ENCODE measurements at places on chromosomes 7 and 10.
A peak's percentile ranks its signal among the peaks of the same experiment; 100 is the strongest.

GRCh38 chr10:11113156-11113555 lies 95.5 kb downstream of the CELF2 start:
- DNase-seq, result no peak

GRCh38 chr10:69228151-69228550 lies 8.0 kb downstream of the HKDC1 start:
- no peak for DNase-seq

- peak; percentile 25 for DNase-seq
Measured at GRCh38 chr10:21172930-21173801, 276.1 kb upstream of the NEBL start.

- DNase-seq, result no peak
Measured at GRCh38 chr10:132465193-132465888, 68.3 kb downstream of the PWWP2B start.

GRCh38 chr7:1533547-1534329 lies 3.2 kb downstream of the MAFK start:
- no peak for DNase-seq

DNA sequence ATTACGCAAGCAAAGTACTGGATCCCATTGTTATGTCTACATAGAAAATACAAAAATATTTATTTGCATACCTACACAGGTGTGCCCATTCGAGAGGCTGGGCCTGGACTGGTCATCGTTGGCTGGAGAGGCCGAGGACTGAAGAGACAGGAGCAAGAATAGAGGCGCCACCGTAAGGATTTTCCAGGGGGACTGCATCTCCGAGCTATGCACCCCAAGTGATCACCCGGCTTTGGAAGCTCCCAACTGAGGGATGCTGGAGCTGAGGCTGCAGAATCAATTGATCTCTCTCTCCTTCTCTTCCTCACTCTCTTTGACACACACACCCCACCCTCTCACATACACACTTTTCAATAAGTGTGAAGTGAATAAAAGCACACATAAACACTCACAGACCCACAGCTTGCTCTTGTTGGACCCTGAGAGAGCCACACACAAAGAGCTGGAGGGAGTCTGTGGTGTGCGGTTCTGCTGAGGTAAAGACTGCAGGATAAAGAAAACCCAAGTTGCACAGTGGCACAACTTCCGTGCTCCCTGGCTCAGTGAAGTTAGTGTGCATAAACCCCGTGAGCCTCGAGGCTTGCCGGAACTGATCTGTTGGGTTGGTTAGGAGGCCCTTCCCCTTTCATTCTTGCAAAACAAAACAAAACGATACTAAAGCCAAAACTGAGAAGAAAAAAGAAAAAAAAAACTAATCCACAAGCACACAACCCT lies at the start of gene AOAH:
Gene AOAH, minus strand, starts transcription at position 544 of the 714 bp plus-strand sequence. Its CDS starts 346 bp downstream, at position 198.
- peak; percentile 27 for DNase-seq

DNA sequence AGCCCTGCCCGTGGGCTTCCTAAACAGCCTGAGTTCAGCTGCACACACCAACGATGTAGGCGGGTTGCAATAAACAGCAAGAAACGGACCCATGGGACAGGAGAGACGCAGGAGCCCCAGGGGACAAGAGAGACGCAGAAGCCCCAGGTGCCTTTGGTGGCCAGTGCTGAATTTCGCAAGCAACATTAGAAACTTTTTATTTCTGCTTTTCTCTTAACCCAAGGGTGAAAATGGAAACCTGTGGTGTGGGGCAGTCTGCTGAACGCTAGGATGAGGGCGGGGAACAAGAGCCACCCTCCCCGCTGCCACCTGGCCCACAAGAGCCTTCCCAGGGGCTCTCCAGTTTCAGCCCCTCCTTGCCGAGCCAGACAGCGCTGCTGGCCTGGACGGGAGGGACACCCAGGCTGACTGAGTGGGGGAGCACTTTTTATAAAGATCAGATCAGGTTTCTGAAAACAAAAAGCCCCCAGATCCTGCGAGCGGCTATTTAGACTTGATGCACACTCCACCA lies 20.0 kb upstream of the GPR146 start:
- DNase-seq, result no peak

DNA sequence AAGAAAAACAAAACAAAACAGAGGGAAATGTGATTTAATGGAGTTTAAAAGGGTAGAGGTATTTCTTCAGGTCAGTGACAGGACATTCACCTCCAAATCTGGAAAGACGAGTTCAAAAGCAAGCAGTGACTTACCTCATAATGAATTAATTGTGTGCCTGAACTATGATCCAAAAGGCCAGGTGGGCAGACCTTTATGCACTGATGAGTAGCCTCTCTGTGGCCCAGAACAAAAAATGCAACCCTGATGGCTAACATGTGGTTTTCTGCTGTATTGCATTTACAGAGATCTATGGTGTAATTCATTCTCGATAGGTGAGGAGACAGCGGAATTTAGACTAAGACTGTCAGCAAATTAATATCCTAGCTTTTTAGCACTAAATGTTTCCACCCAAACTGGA lies 142.0 kb downstream of the HDAC9 start:
- no peak for DNase-seq

DNA sequence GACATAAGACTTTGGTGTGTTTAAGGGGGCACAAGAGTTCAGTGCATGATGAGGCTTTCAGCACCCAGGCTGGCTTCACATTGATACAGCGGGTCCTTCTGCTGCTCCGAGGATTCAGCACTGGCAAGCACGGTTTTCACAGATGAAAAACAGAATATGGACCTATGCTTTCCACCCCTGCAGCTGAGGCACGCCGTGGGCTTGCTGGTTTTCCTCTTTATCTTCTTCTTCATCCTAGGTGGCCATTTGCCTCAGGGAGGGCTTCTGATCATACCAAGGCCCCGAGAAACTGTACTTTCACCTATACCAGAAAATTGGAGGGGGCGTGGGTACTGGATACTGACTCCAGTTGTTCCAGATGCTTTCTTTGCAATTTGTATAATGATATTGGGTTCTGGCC lies 277.1 kb upstream of the ZNF32 start:
- no peak for DNase-seq

DNA sequence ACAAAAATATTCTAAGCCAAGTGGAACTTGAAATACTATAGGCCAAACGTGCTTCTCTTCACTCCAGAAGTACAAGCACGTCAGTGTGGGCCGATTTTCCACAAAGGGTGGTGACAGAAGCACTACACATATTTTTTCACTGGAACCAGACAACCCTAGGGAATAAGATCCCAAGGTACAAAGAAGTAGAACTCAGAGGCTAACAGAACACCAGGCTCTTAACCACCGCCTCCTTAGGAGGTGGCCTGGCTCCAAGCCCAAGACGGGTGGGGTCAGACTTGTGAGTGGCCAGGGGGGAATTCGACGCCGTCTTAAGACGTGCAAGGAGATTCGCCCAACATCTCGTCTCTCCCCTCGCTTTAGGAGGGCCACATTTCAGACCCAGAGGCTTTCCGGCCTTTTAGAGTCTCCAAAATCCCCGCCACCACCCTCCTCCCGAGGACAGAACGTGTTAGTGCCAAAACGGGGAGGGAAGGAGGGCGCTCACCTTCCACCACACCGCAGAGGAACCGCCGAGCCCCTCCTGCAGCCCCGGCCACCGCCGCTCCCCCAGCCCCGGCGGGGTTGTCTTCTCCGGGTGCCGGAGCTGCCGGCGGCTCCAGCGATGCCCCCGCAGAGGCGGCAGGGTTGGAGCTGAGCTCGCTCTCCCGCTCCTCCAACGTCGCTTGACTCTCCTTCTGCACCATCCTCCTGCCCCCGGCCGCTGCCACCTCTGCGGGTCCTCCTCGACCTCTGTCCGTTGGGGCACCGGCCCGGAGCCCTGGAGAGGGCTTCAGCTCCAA lies 716 bp downstream of the OGA start:
- peak; percentile 52 for DNase-seq

- DNase-seq, result no peak
Measured at GRCh38 chr7:146728611-146729010, 612.0 kb downstream of the CNTNAP2 start.

All from hypothalamus (tissue), 51 donors.